ENCODE measurements at places on chromosomes 4 and X.

GRCh38 chr4:150256225-150256620, 178.0 kb downstream of the DCLK2 start:
- DNase-seq: no peak

GRCh38 chrX:72131317-72132294, at the start of gene RTL5:
RTL5 (minus strand) TSS chrX:72131915.
- DNase-seq: peak; percentile 33

DNA sequence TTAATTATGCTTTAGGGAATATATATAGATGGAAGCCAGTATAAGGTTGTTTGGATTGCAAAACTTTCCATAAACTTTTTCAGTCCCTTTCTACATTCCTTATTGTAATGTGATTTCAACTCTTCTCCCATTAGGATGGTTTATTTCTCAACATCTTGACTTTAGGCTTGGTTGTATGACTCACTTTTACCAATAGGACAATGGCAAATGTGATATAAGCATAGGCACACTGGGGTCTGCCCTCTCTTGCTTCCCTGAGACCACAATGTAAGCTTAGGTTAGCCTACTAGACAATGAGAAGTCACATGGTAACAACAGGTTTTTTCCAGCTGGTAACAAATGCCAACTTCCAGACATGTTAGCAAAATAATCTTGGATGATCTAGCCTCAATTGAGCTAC, 163.3 kb upstream of the RBPJ start:
- DNase-seq: no peak

DNA sequence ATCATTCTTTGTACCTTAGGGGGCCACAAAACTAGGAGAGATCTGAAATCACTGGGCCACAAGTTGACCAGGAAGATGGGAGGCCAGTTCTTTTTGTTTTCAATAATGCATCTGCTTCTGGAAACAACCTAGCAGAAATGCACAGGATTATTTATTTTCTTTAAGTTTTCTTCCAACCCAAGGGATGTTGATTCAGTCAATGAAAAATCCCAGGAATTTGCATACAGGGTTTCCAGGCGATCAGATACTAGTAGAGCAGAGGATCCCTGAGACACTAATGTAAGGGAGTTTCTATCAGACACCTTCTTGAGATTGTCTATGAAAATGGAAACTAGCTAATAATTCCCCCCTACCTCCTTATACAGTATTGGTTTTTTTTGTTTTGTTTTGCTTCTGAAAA, 7.4 kb downstream of the ATOH1 start:
- DNase-seq: no peak

DNA sequence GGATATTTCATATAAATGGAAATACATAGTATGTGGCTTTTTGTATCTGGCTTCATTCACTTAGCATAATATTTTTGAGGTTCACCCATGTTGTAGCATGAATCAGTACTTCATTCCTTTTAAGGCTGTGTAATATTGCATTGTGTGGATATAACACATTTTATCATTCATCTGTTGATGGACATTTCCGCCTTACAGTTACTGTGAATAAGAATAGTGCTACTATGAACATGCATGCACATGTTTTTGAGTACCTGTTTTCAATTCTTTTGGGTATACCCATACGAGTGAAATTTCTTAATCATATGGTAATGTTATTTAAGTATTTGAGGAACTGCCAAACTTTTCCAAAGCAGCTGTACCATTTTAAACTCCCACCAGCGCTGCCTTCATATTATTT, 539.6 kb upstream of the DIPK2B start:
- no peak for DNase-seq

DNA sequence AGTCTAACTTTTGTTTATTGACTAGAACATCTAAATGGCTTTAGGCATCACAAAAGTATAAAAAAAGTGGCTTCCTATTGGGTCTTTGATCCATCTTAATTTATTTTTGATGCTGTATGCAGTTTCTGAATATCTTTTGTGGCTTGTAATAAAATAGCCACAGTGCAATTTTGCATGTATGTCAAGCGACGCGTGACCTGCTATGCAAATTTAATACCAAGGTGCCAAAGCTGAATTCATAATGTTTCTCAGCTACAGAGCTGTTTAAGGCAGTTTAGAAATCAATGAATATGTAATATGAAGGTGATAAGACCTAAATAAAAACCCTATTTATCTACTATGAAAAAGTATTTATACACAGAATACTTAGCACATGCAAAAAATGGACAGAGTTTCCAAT, 197.8 kb downstream of the AFF2 start:
- DNase-seq: no peak

GRCh38 chrX:9280831-9281230, 184.0 kb upstream of the TBL1X start:
- DNase-seq: no peak

GRCh38 chr4:5816101-5816500, 76.8 kb downstream of the CRMP1 start:
- no peak for DNase-seq

- DNase-seq: no peak
Measured at GRCh38 chr4:38122060-38122459, 161.9 kb downstream of the PTTG2 start.

Data from stimulated activated CD4-positive, alpha-beta T cell treated with anti-CD3 and anti-CD28 coated beads, TNF-alpha, amount 100 ng/mL, for 48 hours (primary cell).